ENCODE measurements at places on chromosomes 5 and 9.

DNA sequence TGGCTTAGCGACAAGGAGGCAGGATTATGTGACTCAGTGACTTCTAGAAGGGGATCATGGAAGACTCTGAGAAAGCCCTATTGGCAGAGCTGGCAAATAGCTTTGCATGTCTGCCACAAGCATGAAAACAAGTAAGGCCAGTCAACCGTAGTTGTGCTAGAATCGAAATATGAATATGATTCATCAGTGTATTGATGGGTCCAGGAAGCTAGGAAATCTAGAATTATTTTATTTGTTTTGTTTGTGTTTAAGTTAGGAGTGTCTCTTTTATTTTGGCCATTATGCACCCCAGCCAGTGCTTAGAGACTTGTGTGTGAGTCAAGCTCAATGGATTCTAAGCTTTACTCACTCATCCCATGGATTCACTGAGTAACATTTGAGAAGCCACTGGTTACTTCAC, 3.8 kb upstream of the ITGA2 start:
- no peak for DNase-seq

DNA sequence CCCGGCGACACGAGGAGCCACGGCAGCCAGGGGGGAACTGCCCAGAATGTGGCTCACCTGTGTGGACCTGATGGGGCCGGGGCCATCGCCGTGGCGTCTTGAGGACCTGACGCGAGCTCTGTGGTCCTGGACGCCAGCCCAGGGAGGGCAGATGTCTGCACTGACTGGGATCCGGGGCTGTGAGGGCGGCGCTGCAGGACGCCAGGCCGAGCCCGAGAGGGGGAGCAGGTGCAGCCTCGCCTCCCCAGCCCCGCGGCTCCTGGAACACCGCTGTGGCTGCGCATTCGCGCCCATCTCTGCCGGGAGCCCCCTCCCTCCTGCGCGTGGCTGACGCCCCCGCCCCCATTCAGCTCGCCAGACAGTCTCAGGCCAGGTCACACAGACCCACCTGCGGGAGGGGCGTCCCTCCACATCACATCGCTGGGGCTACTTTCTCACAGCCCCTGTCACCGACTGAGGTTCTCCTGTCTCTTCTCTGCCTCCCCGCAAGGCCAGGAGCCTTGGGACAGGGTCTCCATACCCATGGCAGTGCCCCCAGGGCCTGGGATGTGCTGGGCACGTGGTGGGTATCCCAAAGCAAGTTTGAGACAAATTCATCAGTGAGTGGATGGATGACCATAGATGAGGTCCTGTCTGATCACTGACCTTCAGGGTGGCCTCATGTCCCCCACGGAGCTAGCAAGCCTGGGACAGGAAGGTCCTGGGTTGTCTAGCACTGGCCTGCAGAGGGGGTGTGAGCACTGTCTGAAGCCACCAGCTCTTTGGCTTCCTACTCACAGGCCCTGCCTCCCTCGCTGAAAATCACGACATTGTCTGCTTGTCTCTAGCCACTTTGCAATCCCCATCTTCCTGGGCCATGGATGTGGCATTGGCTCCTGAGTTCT, 47.3 kb downstream of the RASGEF1C start:
- peak; percentile 43 for DNase-seq

DNA sequence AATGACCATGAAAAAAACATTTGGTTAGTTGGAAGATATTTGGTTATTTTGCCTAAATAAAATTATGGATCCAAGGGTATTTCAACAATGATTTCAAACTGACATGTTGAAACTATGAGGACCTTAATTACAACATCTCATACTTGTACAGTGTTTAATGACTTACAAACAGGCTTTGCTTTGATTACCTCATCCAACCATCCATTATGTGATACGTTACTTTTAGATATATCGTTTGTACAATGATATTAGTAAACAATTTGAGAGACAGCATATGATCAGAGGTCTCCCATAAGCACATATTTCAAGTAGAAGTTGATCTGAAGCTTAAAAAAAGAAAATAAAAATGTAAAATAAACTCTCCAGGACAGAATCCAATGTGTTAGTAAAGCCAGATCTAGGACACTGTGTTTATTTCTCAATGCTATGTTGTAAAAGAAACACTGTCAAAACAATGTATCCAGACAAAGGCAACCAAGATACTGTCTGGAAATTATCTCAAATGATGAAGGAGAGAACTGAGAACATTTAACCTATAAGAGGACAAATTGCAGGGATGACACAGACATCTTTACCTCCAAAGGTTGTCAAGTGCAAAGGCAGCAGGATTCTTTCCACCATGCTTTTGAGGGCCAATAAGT, 116.0 kb upstream of the TARS1 start:
- DNase-seq, result no peak

- DNase-seq, result peak; percentile 99
These were observed 34.1 kb upstream of the PLIN2 start for GRCh38 chr9:19161257-19162025.

DNA sequence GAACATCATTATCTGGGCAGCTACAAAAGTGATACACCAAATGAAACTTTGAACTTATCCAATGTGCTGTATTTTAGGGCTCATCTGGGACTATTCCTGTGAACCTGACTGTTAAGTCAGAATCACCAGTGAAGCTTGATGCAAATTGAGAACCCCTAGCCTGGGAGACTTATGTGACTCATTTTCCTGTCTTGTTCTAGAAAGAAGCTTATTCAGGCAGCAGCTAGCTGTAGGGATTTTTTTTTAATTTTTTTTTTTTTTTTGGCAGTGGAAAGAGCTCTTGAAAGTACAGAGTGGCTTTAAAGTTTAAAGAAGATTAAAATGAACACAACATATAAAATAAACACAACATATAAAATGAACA, 81.1 kb upstream of the TNFAIP8 start:
- peak; percentile 27 for DNase-seq

Data from inflammatory macrophage (primary cell).